ENCODE measurements at places on chromosomes 2 and 18.
A peak's percentile ranks its signal among the peaks of the same experiment; 100 is the strongest.

DNA sequence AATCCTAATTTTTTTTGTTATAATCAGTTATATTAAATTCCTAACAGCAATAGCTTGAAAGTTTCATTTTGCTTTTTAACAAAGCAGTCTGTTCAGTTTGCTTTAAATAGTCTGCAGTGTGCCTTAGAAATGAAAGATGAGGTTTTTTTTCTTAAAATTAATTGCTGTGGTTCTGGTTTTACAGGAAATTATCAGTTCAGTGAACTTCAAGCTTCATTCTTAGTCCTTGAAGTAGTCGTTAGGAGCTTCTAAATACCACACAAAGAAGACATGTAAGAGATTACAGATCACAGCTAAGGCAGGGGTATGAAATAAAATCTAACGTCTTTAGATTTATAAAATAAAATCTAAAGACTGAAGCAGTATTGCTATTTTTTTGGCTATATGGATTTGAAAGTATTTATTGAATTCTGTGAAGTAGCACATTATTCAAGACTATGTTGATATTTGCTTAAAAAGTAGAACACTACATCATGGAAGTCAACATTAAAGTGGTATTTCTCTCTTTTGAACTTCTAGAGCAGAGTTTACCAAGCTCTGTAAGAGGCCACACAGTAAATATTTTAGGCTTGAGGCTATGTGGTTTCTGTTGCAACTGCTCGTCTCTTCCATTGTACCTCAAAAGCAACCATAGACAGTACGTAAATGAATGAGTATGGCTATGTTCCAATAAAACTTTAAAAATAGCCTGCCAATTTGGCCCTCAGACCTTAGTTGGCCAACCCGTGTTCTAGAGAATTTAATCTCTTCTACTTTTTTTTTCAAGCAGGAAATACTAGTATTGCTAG is 81.5 kb upstream of the STON1 start:
- no peak for DNase-seq

- no peak for DNase-seq
Measured at GRCh38 chr2:201790989-201791388, 10.3 kb upstream of the ALS2 start.

- no peak for DNase-seq
Measured at GRCh38 chr2:73223821-73224220, 9.2 kb downstream of the PRADC1 start.

- DNase-seq = no peak
Measured at GRCh38 chr2:30208453-30208852, 22.9 kb upstream of the LBH start.

DNA sequence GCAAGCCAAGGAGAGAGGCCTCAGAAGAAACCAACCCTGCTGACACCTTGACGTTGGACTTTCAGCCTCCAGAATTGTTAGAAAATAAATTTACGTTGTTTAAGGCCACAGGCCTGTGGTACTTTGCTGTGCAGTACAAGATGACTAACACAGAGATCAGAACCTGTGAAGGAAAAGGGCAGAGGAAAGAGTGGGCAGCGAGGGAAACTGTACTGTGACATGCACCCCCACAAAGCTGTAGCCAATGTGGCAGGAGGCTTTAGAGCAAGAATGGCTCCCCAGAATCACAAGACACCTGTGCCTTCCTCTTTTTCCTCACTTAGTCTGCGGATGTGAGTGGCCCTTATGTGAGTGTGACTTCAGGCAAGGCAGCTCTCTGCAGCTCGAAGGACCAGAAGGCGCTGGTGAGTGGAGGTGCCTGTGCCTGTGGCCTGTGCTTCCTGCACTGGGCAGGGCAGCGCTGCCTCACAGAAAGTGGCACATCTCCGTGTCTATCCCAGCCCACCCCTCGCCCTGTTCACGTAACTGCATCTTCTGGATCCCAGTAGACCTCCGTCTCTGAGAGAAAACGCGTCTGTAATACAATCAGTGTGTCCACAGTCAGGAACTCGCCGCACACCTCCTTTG is 89.5 kb downstream of the MRPS9 start:
- no peak for DNase-seq

- no peak for DNase-seq
Measured at GRCh38 chr18:29305516-29305915, 1128.6 kb upstream of the CDH2 start.

GRCh38 chr2:149629026-149629425 is 41.5 kb upstream of the MMADHC start:
- DNase-seq = no peak

DNA sequence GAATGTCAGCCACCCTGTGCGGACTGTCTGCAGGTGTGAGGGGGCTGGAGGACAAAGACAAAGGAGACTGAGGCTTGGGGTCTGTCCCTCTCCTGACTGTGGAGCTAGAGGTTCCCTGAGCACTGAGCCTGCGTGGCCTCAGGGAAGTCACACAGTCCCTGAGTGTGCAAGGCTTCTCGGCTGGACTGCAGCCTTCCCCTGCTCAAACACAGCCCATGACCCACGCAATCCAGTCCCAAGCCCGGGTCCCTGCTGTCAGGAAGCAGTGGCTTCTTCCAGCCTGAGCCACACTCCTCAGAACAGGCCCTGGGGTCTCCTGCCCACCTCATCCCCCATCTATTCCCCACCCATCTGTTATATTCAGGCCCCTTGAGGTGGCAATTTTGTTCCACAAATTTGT is 2.7 kb downstream of the ASTL start:
- no peak for DNase-seq

DNA sequence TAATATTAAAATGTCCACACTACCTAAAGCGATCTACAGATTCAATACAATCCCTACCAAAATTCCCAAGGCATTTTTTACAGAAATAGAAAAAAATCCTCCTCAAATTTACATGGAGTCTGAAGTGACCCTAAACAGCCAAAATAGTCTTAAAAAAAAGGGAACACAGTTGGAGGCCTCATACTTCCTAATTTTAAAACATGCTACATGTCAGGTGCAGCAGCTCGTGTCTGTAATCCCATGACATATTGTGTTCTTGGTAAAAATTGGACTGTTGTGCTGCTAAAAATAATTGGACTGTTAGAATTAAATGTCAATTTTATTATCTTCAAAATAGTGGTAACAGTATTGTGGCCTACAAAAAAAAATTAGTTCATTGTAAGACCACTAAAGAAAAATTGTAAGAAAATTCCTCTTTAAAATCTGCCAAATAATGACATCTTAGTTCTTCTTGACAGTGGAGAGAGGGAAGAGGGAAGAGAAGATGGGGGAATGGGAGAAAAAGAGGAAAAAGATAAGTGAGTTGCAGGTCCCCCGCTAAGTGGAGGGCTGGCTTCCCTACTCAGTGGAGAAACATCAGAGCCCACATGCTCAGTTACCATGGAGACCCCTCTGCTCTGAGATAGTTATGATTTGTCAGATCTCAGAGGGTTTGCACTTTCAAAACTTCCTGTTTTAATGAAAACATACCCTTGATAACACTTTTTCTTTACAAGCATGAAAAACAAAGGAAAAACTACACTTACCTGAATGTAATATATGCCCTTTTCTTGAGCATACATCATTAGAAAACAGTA is 46.5 kb downstream of the UNC50 start:
- DNase-seq = no peak

DNA sequence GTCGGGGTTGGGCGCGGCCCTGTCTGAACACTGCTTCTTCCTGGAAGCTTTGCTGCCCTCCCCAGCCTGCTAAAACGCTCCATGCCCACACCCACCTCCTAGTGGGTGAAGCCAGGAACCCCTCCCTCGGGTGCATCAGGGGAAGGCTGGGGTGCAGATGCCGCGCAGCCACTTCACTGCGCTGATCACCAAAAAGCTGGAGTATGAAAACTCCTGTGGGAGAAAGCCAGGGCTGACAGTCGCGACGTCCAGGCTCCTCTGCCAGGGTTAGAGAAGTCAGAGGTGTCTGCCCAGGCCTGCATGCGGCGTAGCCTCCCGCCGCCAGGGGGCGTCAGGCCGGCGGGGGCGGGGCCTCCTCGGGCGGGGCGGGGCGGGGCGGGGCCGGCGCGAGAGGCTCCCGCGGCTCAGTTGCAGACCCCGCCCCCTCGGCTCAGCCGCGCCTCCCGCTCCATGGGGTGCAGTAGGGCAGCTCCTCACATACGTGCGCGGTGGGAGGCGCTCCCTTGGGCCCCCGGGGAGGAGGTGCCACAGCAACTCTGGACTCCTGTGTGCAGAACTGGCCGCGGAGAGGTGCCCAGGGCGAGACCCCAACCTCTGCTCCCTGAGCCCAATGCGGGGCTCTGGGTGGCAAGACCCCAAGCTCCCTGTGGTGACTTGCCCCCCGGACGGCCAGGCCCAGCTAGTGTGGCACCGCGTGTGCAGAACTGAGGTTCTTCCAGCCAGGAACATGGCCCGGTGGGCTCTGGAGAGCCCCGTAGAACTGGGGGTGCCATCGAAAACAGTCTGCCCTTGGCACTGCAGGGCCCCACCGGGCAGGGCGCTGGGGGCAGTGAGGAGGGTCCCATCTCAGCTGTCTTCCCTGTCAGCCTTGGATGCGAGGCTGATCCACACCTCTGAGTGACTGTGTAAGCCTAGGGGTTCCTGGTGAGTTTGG is 1.8 kb upstream of the RNPEPL1 start:
- DNase-seq = peak; percentile 90

- no peak for DNase-seq
Measured at GRCh38 chr2:54677476-54678265, 45.8 kb upstream of the EML6 start.

- DNase-seq = no peak
Measured at GRCh38 chr18:43875511-43875910, 598.2 kb upstream of the SYT4 start.

DNA sequence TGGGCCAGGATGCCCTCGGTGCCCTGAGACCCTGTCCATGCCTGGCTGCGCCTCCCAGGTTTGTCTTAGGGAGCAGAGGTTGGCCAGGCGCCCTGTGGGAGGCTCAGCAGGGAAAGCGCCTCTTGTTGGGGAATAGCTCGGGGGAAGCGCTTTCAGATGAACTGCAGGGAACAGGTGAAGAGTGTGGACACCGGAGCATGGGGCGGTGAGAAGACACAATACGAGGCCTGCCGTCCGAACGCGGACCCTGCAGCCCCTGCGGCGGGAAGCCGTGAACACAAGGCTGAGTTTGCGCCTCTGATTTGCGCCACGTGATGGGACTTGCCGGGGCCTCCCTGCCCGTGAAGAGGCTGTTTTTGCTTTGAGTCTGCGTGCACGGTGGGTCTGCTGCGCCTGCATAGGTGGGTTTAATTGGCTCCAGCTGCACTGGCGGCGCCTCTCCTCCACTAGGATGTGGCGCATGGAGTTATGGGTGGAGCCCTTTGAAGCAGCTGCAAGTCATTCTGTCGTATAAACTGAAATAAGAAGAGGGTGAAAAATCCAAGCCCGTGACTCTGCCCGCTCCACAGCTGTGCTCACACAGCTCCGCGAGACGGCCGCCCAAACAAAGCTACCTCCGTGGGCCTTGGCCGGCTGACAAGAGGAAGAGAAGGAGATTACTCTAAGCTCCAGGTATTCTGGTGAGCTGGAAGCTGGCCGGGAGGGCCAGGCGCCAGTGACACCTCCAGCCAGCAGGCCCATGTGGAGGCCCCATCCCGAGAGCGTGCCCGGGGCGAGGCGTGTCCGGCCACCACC is 103.5 kb upstream of the CTDP1 start:
- no peak for DNase-seq

DNA sequence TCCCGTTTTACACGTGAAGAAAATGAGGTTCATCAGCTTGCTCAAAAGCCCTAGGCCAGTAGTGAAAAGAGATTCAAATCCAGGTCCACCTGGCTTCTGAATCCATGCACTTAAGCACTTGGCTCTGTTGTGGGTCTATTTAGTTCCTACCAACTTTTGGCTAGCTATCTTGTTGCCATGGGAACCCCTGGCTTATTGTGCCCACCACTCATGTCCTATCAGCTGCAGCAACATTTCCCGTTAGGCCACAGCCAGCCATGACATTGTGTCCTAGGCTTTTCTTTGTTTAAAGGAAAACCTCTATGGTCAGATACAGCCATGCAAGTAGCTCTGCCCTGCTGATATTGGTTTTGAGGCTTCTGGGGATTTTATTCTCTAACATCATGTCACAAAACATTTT is 49.8 kb downstream of the PLEK start:
- DNase-seq = no peak

DNA sequence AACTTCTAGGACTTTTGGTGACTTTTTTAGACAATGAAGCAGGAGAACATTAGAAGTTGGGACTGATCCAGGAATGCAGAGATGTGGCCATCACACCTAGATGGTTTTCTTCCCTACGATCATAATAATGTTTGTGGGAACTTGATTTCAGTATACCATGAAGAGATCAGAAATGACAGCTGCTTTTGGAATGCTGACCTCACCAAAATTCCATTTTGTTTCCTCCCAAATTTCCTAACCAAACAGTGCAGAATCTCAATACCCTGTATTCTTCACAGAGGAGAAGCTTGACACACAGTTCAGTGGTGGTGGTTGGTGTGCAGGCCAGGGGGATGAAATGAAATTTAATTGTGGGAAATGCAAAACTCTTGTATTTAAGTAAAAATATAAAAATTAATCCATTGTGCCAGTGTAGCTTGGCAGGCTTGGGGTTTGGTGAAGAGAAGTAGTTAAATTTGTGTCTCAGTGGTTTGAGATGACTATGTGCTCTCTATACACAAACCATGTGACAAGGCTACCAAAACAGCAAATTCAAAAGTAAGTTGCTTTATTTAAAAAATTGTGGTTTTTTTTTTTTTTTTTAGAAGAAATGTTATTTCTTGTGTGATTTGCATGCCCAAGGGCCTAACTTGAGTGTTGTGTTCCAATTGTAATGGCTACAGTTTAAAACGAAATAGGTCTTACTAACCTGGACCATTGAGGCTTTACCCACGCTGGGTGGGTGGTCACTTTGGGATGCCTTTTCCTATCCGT is 252.4 kb downstream of the LPIN1 start:
- DNase-seq = no peak

DNA sequence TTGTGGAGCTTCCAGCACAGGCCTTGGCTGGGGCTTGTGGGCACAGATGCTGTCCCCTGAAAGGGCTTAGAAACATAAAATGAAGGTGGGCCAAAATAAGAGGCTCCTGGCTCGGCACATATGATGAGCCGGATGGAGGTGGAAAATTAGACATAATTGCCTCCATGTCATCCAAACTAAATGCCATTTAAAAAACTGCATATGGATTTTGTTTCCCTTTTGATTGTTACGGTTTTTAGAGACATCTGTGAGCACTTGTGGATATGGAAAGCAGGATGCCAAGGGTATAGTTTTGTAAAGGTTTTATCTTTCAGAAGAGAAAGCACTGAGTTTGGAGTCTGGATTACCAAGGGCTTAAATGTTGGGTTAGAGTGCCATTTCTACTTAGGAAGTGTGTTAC is 498.3 kb downstream of the RIT2 start:
- no peak for DNase-seq

DNA sequence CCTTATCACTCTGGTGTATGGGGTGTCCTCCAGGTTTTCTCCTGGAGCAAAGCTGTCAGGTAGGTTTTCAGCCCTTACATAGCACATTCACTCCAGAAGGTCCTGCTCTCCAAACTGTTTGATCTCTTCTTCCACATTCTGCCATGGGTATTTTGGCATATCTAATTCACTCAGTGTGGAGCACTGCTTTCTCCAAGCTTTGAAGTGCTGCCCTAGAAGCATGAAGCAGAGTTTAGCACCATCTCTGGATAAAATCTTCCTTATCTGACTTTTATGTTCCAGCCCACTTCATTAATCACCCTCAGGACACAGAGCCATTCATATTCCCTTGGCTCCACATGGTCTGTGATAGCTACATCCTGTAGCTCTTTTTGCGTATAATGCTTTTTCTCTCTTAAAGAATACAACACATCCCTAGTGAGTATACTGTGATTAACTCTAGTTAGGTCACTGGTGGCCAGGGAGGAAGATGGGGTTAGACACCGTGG is 56.7 kb upstream of the ARHGAP28 start:
- DNase-seq = no peak
